ENCODE measurements at places on chromosomes 2 and 18.
A peak's percentile ranks its signal among the peaks of the same experiment; 100 is the strongest.

DNA sequence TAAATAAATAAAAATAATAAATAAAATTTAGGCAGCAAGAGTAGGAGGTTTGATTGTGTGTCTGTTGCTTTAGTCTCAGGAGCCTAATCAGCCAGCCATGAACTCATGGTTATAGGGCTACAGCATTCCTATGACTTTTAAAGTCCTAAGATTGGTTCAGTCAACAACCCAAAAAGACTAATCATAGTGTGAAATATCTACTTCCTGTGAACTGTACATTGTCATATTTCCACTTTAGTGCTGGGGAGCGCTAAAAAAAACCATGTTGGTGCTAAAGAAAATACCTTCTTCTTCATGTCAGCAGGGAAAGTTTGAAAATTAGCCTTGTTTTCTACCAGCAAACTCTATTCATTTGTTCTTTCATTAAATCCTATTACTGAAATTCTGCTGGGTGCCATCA lies 521.6 kb downstream of the RNF144A start:
- DNase-seq = no peak

- DNase-seq = no peak
These were observed 102.8 kb upstream of the ZNF521 start for GRCh38 chr18:25454730-25455129.

GRCh38 chr2:186617148-186617547 lies 27.3 kb downstream of the ITGAV start:
- DNase-seq = no peak

- no peak for DNase-seq
These were observed 331.9 kb upstream of the GULP1 start for GRCh38 chr2:187959821-187960220.

- DNase-seq = peak; percentile 91
These were observed at the start of gene GBX2 for GRCh38 chr2:236168110-236169080. TSS of gene GBX2 (minus strand) at chr2:236168386. CDS start at chr2:236167971, 415 bp downstream.

GRCh38 chr2:118830118-118830517 lies 17.3 kb downstream of the EN1 start:
- DNase-seq = peak; percentile 79

GRCh38 chr2:207067473-207067872 lies 98.3 kb downstream of the KLF7 start:
- no peak for DNase-seq

GRCh38 chr2:241897231-241897916 lies 27.8 kb downstream of the RTP5 start:
- DNase-seq = no peak

DNA sequence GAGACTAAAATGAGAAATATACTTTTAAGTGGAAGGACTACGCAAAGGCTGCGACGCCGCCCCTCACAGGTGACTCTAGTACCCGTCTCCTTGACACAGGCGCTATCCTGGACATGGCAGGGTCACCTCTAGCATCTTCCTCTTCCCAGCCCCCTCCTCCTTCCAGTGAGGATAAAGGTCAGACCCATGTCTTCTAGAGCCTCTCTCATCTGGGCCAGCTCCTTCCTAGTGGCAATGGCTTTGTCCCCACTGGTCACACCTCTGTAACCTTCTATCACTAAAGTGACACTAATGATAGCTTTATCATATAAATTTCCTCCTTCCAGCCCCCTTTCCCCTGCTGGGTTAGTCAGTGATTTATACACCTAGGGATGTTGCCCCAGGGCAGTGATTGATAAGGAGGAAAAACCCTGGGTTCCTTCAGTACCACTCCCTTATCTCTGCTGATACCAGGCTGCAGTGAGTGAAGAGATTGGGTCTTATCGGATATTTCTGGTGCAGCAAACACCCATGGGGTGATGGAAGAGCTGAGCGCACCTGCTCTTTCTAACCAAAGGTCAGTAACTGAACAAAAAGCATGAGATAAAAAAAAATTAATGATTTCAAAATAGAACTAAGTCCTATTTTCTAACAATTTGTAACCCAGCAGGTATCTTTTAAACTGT lies 62.0 kb upstream of the FZD5 start:
- DNase-seq = no peak

- no peak for DNase-seq
These were observed 503.6 kb downstream of the ARHGAP15 start for GRCh38 chr2:143632751-143633374.

- peak; percentile 57 for DNase-seq
These were observed 171.0 kb downstream of the AFF3 start for GRCh38 chr2:99971326-99971900.

- DNase-seq = no peak
These were observed 2.0 kb downstream of the AGPS start for GRCh38 chr2:177394594-177394973.

GRCh38 chr2:130826821-130827501 lies 9.8 kb upstream of the ARHGEF4 start:
- DNase-seq = no peak

DNA sequence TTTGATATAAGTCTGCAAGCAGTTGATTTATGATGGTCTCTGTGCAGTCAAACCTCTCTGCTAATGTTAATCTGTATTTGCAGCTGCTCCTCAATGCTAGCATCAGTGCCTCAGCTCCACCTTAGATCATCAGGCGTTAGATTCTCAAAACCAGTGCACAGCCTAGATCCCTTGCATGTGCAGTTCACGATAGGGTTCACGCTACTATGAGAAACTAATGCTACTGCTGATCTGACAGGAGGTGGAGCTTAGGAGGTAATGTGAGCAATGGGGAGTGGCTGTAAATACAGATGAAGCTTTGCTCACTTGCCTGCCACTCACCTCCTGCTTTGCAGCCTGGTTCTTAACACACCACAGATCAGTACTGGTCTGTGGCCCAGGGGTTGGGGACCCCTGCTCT lies 18.4 kb downstream of the RBKS start:
- DNase-seq = no peak

- no peak for DNase-seq
These were observed 731.1 kb downstream of the RNF144A start for GRCh38 chr2:7648221-7648795.

- DNase-seq = no peak
These were observed 5.7 kb downstream of the GREB1 start for GRCh38 chr2:11539317-11540147.

GRCh38 chr18:57940166-57940660 lies 103.8 kb upstream of the NEDD4L start:
- DNase-seq = no peak

GRCh38 chr2:150762571-150762970 lies 275.1 kb upstream of the RND3 start:
- DNase-seq = no peak

- no peak for DNase-seq
These were observed 7.8 kb upstream of the CNNM3 start for GRCh38 chr2:96808176-96808837.

- no peak for DNase-seq
These were observed 7.8 kb downstream of the TIA1 start for GRCh38 chr2:70240599-70240998.

GRCh38 chr2:54595999-54596902 lies 127.2 kb upstream of the EML6 start:
- DNase-seq = no peak

- no peak for DNase-seq
These were observed 8.3 kb downstream of the CEBPZ start for GRCh38 chr2:37223131-37223530.

DNA sequence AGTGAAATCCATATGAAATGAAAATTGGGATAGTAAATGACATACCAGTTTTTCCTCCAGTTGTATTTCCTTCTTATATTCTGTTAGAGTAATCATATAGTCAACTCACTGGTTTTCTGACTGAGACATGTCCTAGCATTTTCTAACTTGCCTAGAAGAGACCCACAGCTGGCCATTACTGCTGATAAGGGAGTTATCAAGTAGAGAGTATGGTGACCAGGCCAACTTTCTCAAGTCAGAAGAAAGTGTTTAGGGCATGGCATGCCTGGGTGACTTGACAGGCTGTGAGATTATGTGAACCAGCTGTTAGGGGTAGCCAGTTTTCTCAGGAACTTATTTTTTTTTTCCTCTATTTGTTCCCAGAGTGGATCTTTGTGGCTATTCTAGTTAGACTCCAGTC lies 81.2 kb downstream of the GPD2 start:
- DNase-seq = no peak

GRCh38 chr2:229749779-229750178 lies 35.4 kb upstream of the DNER start:
- no peak for DNase-seq

DNA sequence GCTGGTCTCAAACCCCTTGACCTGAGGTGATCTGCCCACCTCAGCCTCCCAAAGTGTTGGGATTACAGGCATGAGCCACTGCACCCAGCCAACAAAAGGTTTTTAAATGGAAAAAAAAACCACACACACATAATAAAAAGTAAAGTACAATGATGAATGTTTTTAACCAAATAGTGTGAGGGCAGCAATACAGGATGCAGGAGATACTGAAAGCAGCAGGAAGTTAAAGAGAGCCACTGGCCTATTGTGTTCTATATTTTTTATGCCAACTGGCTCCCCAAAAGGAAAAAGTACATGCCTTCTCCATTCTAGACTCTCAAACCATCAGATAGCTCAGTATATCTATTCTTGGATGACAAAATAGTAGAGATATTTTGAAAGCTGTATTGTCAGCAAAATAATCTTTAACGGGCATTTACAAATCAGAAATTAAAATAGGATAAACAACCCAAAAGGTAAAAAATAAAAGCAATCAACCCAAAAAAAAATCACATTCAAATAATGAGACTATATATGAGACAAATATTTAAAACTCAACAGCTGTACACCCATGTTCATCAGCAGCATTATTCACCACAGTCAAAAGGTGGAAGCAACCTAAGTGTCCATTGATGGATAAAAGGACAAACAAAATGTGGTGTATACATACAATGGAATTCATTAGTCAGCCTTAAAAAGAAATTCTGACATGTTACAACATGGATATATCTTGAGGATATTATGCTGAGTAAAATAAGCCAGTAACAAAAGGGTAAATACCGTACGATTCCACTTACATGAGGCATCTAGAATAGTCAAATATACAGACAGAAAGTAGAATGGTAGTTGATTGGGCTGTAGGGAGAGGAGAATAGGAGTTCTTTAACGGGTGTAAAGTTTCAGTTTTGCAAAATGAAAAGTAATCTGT lies 26.2 kb downstream of the GPATCH11 start:
- DNase-seq = no peak

DNA sequence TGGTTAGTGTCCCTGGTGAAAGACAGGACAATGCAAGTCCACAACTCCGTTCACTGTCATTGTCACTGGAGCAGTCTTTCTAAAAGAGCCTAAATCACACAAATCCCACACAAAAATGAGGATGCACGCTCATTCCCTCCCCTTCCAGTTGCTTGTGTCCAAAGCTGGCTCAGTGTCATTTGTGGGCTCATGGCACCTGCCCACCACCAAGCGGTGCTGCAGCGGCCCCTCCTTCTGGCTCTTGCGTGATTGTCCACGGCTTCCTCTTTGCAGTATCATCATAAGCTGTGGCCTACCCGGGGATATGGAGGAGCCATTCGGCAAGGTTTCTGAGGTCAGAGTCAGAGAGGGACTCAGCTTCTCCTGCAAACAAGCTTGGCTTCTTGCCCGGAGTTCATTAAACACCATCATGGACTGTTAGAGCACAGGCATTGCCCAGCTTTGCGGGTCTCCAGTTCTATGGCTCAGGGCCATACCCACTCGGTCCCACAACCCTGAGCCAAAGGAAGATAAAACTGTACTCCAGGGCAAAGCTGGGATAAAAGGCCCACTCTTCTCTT lies 179.4 kb upstream of the AGAP1 start:
- no peak for DNase-seq

Measured in fibroblast of skin of back (primary cell).